ENCODE measurements at places on chromosomes 5 and 9. TPM values are rescaled to one million over a fixed set of nuclear protein-coding genes. Genes with fewer than 3 reads are reported as not detected.

- no peak for DNase-seq
- H3K4me1 ChIP-seq, result no peaks in the 10 kb centered on the region
- no peaks in the 10 kb centered on the region for H3K27me3 ChIP-seq
- no peak overlapping the region for H3K27ac ChIP-seq
- H3K4me3 ChIP-seq, result no peak overlapping the region
Measured at GRCh38 chr5:89706731-89707130, 702.8 kb downstream of the CETN3 start.

- H3K27me3 ChIP-seq, result no peaks in the 10 kb centered on the region
- H3K27ac ChIP-seq, result no peak overlapping the region
- H3K4me1 ChIP-seq, result no peaks in the 10 kb centered on the region
- DNase-seq, result no peak
Measured at GRCh38 chr9:82938426-82939218, 124.3 kb downstream of the RASEF start.

- no peaks in the 10 kb centered on the region for H3K36me3 ChIP-seq
- DNase-seq, result no peak
- no peak overlapping the region for H3K27ac ChIP-seq
- no peaks in the 10 kb centered on the region for H3K4me1 ChIP-seq
Measured at GRCh38 chr9:86185872-86186271, 73.6 kb downstream of the C9orf153 start.

- no peak for DNase-seq
- H3K36me3 ChIP-seq, result no peaks in the 10 kb centered on the region
- peaks cover 8% of the 10 kb centered on the region for H3K4me1 ChIP-seq
- H3K27me3 ChIP-seq, result peaks cover 3% of the 10 kb centered on the region
- no peak overlapping the region for H3K27ac ChIP-seq
Measured at GRCh38 chr9:35675732-35676392, 2.1 kb downstream of the CA9 start.

GRCh38 chr5:14032918-14033317 is 88.4 kb upstream of the DNAH5 start:
- no peaks in the 10 kb centered on the region for H3K4me1 ChIP-seq
- no peak overlapping the region for H3K27ac ChIP-seq
- DNase-seq, result no peak
- no peaks in the 10 kb centered on the region for H3K36me3 ChIP-seq
- H3K27me3 ChIP-seq, result no peaks in the 10 kb centered on the region
- H3K4me3 ChIP-seq, result no peak overlapping the region

- DNase-seq, result no peak
- no peaks in the 10 kb centered on the region for H3K27me3 ChIP-seq
- H3K4me1 ChIP-seq, result peaks cover 13% of the 10 kb centered on the region
- no peak overlapping the region for H3K27ac ChIP-seq
- H3K36me3 ChIP-seq, result no peaks in the 10 kb centered on the region
- H3K4me3 ChIP-seq, result no peak overlapping the region
Measured at GRCh38 chr5:158429564-158429963, 570.6 kb upstream of the CLINT1 start.

GRCh38 chr5:157607371-157608161 is 32.0 kb upstream of the ADAM19 start:
- H3K27me3 ChIP-seq, result no peaks in the 10 kb centered on the region
- no peak overlapping the region for H3K4me3 ChIP-seq
- H3K36me3 ChIP-seq, result no peaks in the 10 kb centered on the region

- H3K4me1 ChIP-seq, result no peaks in the 10 kb centered on the region
- no peak overlapping the region for H3K4me3 ChIP-seq
- no peaks in the 10 kb centered on the region for H3K36me3 ChIP-seq
- H3K27me3 ChIP-seq, result peaks cover 7% of the 10 kb centered on the region
- no peak overlapping the region for H3K27ac ChIP-seq
Measured at GRCh38 chr9:119959846-119960545, 590.8 kb upstream of the BRINP1 start.

DNA sequence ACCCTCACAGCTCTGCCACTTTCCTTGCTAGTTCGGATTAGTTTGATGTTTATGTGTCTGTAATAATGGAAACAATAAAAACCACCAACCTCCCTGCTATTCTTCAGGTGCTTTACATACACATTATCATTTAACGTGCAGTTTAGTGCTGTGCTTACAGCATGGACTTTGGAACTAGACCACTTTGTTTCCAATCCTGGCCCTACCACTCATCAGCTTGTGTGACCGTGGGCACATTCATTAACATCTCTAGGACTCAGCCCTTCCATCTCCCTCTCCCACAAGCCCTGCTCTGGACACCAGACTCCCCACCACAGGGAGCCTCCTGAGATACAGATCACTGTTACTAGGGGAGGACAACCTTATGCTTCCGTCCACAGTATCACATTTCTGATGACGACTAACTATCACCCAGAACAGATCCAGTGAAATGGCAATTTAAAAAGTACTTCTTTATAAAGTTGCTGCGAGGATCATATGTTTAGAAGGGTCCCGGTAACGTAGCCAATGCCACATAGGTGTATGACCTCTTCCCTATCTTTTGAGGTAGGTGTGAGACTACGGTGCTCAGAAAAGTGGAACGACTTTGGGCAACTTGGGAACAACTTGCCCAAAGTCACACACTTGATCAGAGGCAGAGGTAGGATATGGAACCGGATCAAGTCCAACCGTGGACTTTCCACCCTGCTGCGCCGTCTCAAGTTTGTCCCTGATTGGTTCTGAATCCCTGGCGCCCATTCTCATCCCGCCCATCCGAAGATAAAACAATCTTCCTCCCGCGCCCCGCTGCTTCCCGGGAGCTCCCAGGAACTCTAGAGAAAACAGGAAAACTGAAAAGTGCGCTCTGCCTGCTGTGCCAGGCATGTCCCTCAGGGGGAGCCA is 132.4 kb upstream of the NIPBL start:
- DNase-seq, result no peak
- peak overlapping the region; percentile 59 for H3K4me3 ChIP-seq
- H3K4me1 ChIP-seq, result peaks cover 5% of the 10 kb centered on the region
- no peaks in the 10 kb centered on the region for H3K36me3 ChIP-seq
- no peaks in the 10 kb centered on the region for H3K27me3 ChIP-seq

DNA sequence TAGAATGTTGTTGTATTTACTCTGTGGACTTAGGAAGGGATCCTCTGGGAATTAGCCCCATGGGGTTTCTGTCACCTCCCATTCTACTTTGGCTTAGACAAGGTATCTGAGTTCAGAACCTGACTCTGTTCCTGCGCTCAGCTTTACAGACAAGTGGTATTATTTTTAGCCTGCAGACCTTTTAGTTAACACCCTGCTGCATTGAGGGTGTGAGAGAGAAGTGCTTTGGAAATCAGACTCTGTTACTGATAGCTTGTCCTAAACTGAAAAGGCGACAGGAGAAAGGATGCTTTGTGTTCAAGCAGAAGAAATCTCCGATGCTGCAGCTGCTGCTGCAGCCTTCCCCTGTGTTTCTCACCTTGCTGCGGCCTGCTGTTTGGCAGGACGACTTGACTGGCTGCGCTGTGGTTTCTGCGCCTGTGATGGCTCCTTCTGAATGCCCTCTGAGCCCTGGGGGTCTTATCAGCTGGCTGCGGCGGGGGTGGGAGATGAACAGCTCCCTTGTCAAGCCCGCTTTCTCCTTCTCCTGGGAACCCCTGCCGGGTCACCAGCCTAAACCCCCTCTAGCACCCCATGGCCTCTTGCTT is 61.9 kb downstream of the PGM5 start:
- H3K4me1 ChIP-seq, result no peaks in the 10 kb centered on the region
- no peak for DNase-seq
- no peak overlapping the region for H3K27ac ChIP-seq
- H3K36me3 ChIP-seq, result no peaks in the 10 kb centered on the region
- H3K27me3 ChIP-seq, result peaks cover 2% of the 10 kb centered on the region

DNA sequence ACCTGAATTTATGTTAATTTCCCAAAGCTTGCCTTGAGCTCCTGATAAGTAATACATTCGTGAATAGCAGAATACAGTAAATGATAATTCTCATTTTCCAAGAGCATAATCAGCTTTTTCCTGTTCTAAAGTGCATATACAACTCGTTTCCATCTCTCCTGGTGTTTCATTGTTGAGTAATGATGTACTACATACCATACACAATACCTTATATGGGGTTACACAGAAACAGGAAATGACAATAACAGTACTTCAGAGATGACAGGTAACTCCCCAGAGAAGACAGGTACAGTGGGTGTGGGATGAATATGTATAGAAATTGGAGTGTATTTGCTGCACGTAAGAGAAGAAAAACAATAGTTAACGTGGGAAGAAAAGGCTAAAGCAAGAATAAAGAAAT is 287.1 kb downstream of the TENT4A start:
- no peaks in the 10 kb centered on the region for H3K36me3 ChIP-seq
- no peaks in the 10 kb centered on the region for H3K27me3 ChIP-seq
- H3K4me1 ChIP-seq, result no peaks in the 10 kb centered on the region
- no peak overlapping the region for H3K4me3 ChIP-seq
- DNase-seq, result no peak
- H3K27ac ChIP-seq, result no peak overlapping the region

DNA sequence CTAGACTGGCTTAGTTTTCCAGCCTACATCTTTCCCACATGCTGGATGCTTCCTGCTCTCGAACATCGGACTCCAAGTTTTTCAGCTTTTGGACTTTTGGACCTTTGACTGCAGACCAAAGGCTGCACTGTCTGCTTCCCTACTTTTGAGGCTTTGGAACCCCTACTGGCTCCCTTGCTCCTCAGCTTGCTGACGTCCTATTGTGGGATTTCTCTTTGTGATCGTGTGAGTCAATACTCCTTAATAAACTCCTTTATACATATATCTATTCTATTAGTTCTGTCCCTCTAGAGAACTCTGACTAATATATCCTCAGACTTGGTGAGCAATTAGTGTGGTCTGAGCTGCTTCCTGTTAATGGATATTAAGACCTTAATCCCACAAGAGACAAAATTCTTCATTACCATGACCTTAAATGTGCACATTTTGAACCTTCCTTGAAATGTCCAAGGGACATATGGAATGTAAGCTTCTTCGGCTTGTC is 752.9 kb downstream of the CDH18 start:
- no peak overlapping the region for H3K27ac ChIP-seq
- no peaks in the 10 kb centered on the region for H3K4me1 ChIP-seq
- H3K27me3 ChIP-seq, result no peaks in the 10 kb centered on the region
- no peak overlapping the region for H3K4me3 ChIP-seq

DNA sequence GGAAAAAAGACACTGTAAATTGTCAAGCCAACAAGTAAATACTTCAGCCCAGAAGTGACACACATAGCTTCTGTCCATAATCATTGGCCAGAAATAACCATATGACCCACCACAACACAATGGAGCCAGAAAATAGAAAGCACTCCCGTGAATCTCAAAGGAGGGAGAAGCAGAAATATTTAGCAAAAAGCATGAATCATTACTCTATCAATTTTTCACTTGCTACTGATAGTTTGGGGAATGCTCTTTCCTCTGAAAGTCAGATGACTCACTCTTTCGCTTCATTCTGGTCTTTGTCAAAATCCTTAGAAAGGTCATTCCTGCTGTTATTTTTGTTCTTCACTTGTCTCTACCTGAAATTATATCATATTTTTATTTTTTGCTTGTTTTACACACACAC is 312.6 kb downstream of the TMEM232 start:
- H3K27me3 ChIP-seq, result no peaks in the 10 kb centered on the region
- H3K27ac ChIP-seq, result no peak overlapping the region
- no peak for DNase-seq

GRCh38 chr9:33318225-33318624 is 27.9 kb downstream of the NFX1 start:
- H3K4me1 ChIP-seq, result no peaks in the 10 kb centered on the region
- H3K36me3 ChIP-seq, result peaks cover 17% of the 10 kb centered on the region
- H3K4me3 ChIP-seq, result no peak overlapping the region
- no peak overlapping the region for H3K27ac ChIP-seq
- H3K27me3 ChIP-seq, result no peaks in the 10 kb centered on the region
- DNase-seq, result no peak

GRCh38 chr9:120876842-120877240 is at the start of gene PHF19:
TSS of gene PHF19 (minus strand) at chr9:120877188. CDS start at chr9:120874741, 2,447 bp downstream.
- H3K4me3 ChIP-seq, result peak within 1 kb of the TSS; percentile 92
- H3K36me3 ChIP-seq, result peaks cover 24% of the 10 kb centered on the region
- H3K4me1 ChIP-seq, result peaks cover 27% of the 10 kb centered on the region
- no peak for DNase-seq
- no peaks in the 10 kb centered on the region for H3K27me3 ChIP-seq

- H3K27me3 ChIP-seq, result no peaks in the 10 kb centered on the region
- no peaks in the 10 kb centered on the region for H3K36me3 ChIP-seq
- H3K4me1 ChIP-seq, result no peaks in the 10 kb centered on the region
- DNase-seq, result no peak
Measured at GRCh38 chr5:179322071-179323025, 22.9 kb downstream of the ADAMTS2 start.

DNA sequence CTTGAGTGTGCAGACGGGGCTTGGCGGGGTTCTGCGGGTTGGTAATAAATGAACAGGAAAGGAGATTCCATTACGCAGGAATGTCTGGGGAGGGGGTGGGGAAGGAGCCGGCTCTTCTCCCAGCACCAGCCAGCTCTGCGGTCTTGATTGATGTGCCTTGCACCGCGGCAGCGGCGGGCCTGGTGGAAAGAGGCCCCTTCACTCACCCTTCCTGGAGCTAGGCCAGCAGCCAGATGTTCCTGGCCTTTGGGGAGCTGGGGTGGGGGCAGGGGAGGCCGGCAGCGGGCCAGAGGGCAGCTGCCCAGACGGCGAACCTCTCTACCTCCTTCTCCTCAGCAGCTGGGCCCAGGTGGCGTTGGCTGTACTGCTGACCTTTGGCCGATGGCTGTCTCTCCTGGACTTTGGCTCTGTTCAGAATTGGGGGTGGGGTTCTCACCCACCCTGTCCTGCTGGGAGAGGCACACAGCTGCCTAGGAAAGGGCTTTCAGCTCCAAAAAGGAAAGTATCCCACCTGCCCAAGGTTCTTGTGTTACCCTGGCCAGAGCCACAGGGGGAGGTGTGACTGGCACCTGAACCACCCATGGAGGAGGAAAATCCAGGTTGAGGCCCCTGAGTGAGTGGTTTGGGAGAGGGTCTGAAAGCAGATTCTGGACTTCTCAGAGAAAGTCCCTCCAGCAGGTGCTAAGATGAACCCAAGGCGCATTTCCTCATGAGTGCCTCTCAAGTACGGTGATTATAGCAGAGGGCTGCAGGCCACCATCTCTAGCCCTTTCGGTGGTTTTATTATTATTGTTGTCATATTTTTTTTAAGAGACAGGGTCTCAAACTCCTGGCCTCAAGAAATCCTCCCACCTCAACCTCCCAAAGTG is 58.0 kb upstream of the SYNPO start:
- H3K4me1 ChIP-seq, result 0 out of 2 replicates have a peak, but pooled peaks cover 3% of the 10 kb centered on the region
- no peaks in the 10 kb centered on the region for H3K27me3 ChIP-seq
- no peak for DNase-seq
- H3K36me3 ChIP-seq, result no peaks in the 10 kb centered on the region
- H3K4me3 ChIP-seq, result no peak overlapping the region

GRCh38 chr9:14148501-14149103 is 165.3 kb downstream of the NFIB start:
- H3K4me3 ChIP-seq, result no peak overlapping the region
- no peak for DNase-seq

CDKN2A gene
- total RNA-seq, result 30.6 TPM

C9 gene
- total RNA-seq, result 0.13 TPM

MTRR gene
- total RNA-seq, result 47.9 TPM

SLC25A2 gene
- total RNA-seq, result 0.58 TPM

ADRA1B gene
- not detected for total RNA-seq

PCDHB15 gene
- total RNA-seq, result not detected

ARL14EPL gene
- not detected for total RNA-seq

SLC44A1 gene
- 21.2 TPM for total RNA-seq
